ENCODE measurements at places on chromosomes 6 and 20.

DNA sequence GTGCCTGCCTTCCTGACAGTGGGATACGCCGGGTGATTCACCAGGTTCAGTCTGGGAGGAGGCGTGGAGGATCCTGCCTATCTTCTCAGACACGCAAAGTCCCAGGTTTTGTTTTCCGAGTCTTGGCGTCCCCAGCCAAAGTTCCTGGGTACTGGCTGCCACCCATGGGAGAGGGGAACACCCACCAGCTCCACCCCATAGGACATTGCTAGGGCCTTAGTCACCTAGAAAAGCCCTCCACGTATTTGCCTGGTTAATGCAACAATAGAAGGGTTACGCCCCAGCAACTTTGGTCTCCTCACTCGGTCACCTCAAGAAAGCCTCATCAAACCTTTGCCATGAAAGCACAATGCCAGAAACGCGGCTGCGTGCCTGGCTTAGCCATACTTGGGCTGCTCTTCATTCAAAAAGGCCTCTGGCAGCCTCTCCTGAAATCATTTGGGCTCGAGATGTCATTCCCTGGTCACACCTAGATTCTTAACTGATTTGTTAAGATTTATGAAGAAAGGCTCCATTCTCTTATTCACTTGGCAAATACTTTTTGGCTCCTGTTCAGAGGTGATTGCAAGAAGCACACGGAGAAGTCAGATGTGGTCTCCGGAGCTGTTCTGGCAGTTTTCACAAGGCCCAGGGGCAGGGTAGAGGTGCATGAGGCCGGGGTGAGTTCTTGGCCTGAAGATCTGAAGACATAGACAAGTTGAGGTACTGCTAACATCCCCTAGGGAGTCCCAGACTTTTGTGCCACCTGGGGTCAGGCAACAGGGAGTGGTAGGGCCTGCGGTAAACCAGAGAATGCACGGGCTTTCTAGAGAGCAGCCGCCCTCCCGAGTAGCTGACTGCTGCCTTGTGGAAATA, 35.5 kb upstream of the ZNF133 start:
- DNase-seq, result peak; percentile 45

- no peak for DNase-seq
Measured at GRCh38 chr6:57257911-57258541, 35.9 kb upstream of the RAB23 start.

DNA sequence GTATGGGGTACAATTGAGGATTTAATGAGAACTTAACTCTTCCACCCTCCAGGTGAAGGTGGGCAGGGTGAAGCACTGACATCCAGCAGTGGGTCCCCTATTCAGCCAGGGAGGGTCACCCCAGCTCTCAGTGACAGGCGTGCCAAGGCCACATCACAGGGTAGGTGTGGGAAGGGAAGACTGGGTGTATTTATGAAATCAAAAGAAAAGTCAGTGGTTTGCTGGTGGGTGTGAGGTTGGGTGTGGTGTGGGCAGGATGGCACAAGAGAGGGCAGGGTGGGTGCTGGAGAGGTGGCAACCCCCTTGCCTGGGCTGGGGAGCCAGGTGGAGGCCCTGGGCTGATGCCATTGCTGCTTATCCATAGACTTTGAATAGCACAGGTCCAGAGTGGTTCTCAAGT, 16.6 kb downstream of the SYNDIG1 start:
- no peak for DNase-seq

DNA sequence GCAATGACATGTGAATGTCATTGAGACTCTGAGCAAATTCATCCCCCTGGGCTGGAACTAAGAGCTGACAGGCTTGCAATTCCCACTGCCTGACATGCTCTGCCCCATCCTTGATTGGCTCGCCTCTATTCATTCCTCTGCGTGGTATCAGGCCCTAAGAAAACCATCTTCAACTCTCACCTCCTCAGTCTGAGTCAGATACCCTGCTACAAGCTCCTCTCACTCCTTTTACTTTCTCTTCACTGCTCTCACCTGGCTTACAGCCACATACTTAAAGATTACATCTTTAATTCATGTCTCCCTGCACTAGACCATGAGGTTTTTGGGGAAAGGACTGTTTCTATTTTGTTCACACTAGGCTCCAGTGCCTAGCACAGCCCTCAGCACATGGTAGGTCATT, 131.6 kb downstream of the KIF6 start:
- DNase-seq, result no peak

- no peak for DNase-seq
Measured at GRCh38 chr20:55635870-55636269, 369.4 kb downstream of the CBLN4 start.

GRCh38 chr6:126307849-126308248, 32.1 kb upstream of the CENPW start:
- no peak for DNase-seq

DNA sequence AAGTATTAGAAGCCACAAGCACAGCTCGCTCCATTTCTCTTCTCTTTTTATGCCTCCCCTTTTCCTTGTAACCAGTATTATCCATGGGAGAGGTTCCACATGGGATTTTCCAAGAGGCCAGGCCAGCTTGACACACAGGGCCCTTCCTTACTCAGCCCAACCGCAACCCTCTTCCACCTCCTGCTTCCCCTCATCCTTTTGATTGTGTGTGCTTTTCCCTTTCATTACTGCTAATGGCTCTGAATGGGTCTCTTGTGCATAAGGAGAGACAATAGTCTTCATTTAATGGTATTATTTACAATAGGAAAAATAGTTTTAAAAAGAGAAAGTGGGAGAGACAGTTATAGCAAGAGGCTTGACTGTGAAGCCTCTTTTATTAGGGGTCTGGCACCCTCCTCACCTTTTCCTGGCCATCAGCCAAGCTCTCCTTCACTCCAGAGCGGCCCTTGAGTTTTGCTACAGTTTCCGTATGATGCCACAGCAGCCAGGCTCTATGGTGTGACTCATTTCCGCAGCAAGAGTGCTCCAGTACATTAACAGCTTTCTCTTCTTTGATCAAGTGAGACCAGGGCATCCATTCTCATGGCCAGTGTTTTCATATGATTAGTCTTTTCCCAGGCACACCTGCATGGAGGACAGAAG, 579.5 kb downstream of the TFAP2B start:
- DNase-seq, result no peak

- no peak for DNase-seq
Measured at GRCh38 chr20:35271073-35271882, 6.6 kb downstream of the MMP24OS start.

DNA sequence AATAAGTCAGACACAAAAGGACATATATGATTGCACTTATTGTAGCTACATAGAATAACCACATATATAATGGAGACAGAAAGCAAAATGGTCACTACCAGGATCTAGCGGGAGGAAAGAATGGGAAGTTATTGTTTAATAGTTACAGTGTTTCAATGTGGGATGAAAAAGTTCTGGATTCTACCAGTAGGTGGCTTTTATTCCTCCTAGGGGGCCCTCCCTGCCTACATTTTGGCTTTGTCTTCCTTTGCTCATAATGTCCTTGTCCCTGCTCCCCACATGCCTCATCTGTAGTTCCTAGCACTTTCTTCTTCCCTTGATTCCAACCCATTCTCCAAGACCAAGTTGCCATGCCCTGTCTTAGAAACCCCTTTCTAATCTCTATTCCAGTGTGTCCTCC, 16.3 kb downstream of the ZNF133 start:
- DNase-seq, result no peak

DNA sequence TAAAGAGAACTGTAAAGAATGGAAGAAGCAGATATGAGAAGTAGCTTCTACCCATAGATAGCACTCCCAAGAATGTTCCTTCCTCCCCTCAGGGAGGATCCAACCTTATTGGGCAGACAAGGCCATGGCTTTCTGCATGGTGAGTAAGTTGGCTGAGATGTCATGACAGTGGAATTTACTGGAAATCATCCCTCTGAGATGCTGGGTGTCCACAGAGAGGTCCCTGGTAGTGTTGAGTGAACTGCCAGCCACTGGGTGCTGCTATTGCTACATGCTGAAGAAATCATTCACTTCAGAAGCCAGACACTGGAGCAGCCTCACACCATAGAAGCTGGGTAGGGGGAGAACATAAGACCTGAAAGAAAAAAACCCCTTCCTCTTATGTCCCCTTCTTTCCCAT, 46.4 kb upstream of the FERMT1 start:
- DNase-seq, result no peak

- no peak for DNase-seq
Measured at GRCh38 chr6:38524436-38525145, 115.1 kb downstream of the BTBD9 start.

GRCh38 chr6:37077191-37077904, 71.9 kb downstream of the FGD2 start:
- no peak for DNase-seq

- no peak for DNase-seq
Measured at GRCh38 chr6:16849280-16849987, 88.2 kb upstream of the ATXN1 start.

- no peak for DNase-seq
Measured at GRCh38 chr6:34317882-34318498, 69.2 kb upstream of the SMIM29 start.

DNA sequence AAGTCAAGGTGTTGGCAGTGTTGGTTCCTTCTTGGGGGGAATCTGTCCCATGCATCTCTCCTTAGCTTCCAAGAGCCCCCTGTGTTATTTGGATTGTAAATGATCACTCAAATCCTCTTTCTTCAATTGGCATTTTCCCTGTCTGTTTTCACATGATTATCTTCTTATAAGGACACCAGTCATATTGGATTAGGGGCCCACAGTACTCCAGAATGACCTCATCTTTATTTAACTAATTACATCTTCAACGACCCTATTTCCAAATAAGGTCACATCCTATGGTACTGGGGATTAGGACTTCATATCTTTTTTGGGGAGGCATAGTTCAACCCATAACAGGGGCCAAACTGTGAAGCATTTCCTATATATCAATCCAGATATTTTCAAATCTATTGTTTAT, 57.3 kb downstream of the PTPRA start:
- DNase-seq, result no peak

GRCh38 chr6:2194643-2195042, 50.8 kb downstream of the GMDS start:
- no peak for DNase-seq

DNA sequence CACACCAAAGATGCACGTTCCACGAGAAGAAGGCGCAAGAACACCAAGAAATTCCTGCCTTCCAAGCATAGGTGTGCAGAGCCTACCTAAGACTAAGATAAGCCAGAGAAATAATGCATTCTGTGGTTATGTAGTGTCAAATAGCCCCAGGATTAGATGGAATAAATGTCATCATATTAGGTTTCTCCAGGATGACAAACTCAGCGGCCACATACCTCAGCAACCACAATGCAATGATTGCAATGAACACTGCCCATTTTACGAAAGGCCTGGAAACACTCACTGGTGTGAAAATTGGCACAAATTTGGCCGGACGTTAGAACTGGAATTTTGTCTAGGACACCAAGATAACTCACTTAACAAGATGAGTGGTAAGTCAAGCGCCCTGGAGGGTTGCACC, 129.7 kb downstream of the SLC22A3 start:
- no peak for DNase-seq

DNA sequence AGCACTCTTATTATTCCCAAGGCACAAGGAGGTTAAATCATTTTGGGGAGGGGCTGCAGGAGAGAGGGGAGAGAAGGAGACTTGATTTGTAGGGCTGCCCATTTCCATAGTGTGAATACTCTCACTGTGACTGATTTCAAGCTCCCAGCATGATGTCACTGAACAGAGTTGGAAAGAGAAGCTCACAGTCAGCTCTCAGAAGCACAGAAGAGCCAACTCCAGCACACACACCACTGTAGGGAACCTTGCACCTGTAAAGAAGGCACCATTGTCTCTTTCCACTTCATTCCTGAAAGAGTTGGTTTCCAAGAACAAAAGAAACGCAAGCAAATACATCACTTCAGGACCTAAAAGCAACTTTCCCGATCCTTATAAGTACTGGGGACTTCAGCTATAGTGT, 12.7 kb upstream of the STK35 start:
- no peak for DNase-seq

- no peak for DNase-seq
Measured at GRCh38 chr20:11989018-11989771, 71.5 kb downstream of the BTBD3 start.

GRCh38 chr20:56828402-56828801, 199.3 kb downstream of the TFAP2C start:
- no peak for DNase-seq

GRCh38 chr20:5508044-5508443, 191.3 kb upstream of the PROKR2 start:
- DNase-seq, result no peak

GRCh38 chr6:78868116-78868515, 765 bp downstream of the IRAK1BP1 start:
- DNase-seq, result no peak

- no peak for DNase-seq
Measured at GRCh38 chr6:33175436-33176069, 16.7 kb downstream of the COL11A2 start.

GRCh38 chr6:168302534-168302933, 17.0 kb downstream of the DACT2 start:
- DNase-seq, result no peak

DNA sequence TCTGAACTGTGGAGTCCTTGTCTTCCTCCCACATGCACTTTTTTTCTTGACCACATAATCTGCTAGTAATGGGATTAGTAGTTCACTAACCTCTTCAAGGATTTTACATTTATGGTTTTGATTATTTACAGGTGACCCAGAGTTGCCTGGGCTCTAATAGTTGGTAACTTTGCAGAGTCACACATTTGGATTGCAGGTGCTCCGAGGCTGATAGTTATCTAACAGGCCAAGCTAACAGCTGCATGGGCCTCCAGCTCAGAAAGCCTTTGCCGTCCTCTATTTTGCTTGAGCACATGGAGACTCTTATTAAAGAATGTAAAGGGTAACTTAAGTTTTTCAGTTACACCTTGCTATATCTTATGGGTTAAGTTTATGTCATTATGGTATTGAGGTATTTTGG, 95.4 kb downstream of the ANKS1A start:
- DNase-seq, result no peak

GRCh38 chr6:89475101-89475500, 42.1 kb downstream of the ANKRD6 start:
- DNase-seq, result no peak

DNA sequence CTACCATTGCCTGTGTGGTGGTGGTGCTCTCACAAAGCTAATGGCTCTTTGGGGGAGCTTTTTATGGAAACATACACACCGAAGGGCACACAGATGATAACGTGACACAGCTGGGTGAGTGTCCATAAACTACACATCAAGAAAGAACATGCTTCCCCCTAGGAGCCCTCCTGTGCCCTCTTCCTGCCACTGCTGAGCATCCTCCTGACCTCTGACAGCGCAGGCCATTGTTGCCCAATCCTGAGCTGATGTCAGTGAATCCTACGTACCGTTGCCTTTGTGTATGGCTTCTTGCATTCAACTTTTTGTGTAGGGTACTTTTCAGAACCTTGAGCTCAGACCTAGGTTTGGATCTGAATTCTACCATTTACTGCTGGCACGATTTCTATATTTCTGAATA, 65.8 kb upstream of the SLC22A1 start:
- no peak for DNase-seq

GRCh38 chr6:49299279-49299678, 163.8 kb downstream of the MMUT start:
- no peak for DNase-seq

DNA sequence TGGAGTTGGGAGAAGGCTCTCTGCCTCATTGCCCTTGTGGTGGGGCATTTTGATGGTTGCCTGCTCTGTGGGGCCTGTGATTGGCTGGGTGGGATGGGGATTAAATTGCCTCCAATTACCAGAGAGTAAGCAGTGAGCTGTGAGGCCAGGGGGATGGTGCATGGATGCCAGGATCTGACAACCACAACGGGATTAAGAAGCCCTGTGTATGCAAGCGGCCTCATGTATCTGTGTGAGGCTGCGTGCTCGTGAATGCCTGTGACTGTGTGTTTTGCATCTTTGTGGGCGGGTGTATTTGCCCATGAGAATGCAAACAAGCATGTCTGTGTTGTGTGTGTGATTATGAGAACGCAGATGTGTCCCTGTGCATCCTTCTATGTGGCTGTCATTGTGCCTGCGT, 46.1 kb downstream of the CD40 start:
- DNase-seq, result no peak

Data from kidney epithelial cell (primary cell).